ENCODE measurements at places on chromosomes 1 and 21.

- DNase-seq = no peak
Observed at GRCh38 chr1:94236630-94237290, 624 bp downstream of the ARHGAP29 start.

- DNase-seq = no peak
Observed at GRCh38 chr21:33251119-33251518, 15.0 kb upstream of the IL10RB start.

DNA sequence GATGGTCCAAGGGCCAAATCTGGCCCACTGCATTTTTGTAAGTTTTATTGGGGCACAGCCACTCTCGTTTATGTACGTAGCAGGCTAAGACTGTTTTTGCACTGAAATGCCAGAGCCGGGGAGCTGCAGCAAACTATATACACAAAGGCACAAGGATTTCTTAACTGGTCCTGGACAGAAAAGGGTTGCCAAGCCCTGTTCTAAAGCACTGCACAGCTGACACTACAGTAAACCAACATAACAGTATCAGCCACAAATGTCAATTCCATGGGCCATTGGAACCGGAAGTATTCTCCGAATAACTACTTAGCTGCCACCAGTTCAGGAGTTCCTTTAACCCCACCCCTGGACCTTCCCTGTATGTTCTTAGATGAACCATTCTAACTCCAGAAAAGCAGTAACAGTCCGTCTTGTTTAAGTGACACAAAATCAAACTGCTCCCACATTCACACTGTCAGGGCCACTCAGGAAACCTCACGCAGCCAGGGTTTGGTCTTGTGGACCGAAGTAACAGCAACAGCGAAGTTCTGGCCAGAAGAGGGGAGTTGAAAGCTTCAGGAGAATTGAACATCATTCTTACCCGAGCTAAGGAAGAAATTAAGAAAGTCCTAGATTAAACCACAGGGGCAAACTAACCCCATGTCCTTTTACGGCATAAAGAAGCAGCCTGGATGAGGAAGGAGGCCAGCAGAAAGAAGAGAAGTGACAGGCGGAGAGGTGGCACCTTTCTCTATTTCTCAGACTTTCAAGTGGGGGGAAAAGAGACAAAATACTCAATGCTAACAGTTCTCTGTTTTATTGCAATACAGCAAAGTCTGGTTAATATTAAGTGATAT, 49.2 kb downstream of the COQ8A start:
- DNase-seq = no peak

DNA sequence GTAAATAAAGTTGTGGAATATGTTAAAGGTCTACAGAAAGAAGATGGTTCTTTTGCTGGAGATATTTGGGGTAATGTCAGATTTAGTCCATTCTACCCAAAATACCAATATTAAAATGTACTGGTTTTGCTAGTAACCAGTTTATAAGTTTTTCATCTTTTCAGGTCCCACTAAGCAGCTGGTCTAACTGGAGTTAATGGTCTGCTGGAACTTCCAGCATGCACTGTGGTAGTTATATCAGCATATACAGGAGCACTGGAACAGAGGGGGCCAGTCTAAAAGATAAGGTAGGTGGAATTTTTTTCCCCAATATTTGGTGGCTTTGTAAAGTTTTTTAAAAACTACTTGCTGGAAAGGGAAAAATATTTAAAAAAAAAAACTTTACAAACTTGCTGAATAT, 3.9 kb downstream of the RABGGTB start:
- DNase-seq = no peak

GRCh38 chr21:25396135-25396711, 211.1 kb downstream of the MRPL39 start:
- peak; percentile 30 for DNase-seq

- no peak for DNase-seq
Observed at GRCh38 chr1:90704817-90705216, 12.3 kb downstream of the BARHL2 start.

DNA sequence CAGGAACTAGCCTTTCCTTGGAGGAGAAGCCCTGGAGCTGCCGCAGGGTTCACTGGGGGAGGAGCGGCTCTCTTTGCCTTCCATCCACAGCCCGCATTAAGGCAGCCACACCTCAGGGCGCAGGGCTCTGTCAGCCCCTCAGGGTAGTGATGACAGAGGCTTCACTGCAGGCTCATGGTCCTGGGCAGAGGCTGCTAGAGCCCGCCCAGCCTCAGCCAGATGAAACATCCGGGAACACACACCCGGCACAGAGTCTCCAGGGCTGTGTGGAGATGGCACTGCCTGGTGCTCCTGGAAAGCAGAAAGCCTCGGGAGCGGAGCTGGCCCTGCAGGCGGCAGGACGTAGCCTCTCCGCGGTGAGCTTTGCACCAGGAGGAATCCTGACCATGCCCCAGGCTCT, 29.4 kb upstream of the PEX10 start:
- DNase-seq = no peak

DNA sequence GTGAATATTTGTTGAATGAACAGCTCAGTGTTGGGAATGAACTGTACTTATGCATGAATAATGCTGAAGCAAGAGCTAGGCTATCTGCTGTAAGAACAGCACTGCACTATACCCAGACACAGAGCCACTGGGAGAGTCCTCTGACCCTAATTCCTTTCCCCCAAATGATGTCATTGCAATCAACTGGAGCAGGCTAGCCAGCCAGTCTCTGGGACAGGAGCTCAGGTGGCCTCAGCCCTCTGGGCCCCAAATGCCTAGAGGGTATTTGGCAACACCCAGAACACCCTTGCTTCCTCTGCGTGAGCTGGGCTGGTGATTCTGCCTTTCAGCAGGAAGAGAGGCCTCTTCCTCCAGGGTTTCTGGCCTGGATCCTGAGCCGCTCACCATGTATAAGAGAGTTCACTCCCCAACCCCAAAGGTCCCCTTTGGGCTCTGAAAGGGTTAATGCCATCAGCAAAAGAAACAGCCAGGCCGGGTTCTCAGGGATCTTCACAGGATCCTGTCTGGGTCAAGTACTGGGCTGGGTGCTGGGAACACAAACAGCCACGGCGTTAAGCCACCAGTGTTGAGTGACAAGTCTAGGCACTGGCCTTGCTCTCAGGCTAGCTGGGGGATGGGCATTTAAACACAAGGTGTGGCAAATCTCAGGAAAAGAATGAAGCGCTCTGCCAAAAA, 3.7 kb upstream of the PADI4 start:
- no peak for DNase-seq

DNA sequence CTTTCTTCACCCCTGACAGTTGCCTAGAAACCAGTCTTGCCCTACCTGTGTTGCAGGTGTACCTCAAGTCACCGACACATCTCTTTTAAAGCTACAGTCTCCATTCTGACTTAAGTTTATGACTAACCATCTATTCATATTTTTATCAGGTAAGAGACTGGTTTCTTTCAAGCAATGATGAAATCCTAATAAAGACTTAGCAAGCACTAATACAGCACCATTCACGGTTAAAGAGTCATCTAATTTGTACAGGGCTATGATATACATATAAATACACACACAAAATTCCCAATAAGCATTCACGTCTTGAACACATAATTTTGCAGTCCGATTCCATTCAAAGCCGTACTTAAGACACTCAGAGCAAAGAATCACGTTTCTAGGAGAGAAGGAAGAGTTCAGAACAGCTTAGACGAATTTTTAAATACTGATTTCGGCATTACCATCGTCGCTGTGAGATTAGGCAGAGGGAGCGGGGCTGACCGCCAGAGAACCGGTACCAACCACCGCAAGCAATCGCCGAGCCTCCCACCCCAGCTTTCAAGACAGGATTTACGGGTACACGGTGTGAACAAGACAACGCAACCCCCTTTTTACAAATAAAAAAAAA, 943 bp downstream of the ERRFI1 start:
- DNase-seq = no peak

DNA sequence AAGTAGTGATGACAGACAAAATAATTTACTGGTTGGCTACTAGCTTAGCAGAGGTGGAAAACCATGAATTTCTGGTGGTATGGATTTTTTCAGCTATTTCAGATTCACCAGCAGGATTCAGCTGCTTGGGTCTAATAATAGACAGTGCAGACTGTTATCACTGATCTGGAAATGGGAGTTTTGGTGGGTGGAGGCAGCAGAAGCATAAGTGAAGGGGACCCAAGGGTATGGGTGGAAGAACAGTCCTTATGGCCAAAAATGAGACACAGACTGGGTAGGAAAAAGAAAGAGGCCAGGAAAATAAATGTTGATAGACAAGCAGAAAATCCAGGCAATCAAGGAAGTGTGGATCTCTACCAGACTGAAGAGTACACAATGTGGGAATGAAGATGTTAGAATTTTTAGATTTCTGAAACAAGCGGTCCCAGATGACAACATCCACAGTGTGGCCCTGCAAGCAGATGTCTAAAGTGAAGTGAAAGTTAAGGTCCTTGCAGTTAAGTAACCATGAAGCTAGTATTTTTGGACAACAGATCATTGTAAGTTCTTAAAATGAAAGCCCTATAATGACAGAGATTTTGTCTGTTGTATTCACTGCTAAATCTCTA, 24.7 kb downstream of the LYST start:
- DNase-seq = no peak

DNA sequence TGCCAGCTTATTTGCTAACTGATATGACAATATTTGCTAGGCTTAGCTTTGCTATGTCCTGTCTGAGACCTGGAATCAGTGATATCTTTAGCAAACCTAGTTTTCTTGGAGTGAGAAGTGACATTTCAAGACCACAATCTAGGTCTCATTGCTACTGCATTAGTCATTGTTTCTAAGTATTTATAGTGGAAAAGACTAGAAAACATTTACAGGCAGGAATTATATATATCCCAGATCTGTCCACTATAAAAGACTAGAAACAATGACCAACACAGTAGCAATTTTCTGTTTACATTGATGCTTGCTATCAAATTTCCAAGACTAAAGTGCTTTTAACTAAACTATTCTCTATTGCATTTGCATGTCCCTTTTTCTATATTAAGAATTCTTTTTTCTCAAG, 5.0 kb upstream of the RGS18 start:
- DNase-seq = no peak

DNA sequence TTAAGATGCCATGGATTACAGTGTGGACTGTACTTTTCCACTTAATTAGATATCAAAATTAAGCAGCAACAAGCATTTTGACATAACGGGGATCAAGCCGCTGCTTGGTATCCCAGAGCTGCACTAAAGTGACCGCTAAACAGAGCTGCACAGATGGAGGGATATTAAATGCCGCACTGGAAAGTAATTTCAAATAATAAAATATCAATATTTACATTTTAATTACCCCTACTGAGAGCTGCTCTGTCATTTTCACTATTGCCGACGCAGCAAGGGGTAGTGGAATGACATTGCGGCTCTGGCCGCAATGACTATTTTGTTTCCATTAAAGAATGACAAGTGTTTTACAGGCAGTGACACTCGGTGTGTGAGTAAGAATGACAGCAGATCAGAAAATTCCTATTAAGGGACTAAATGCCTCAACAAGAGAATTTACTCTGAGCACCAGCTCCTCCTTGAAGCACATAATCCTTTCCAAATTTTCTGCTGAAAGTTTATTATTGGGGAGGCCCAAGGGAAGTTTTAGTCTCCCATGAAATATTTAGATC, 109.1 kb upstream of the USH2A start:
- DNase-seq = no peak

GRCh38 chr1:157628773-157629172, 30.9 kb upstream of the FCRL4 start:
- DNase-seq = no peak

DNA sequence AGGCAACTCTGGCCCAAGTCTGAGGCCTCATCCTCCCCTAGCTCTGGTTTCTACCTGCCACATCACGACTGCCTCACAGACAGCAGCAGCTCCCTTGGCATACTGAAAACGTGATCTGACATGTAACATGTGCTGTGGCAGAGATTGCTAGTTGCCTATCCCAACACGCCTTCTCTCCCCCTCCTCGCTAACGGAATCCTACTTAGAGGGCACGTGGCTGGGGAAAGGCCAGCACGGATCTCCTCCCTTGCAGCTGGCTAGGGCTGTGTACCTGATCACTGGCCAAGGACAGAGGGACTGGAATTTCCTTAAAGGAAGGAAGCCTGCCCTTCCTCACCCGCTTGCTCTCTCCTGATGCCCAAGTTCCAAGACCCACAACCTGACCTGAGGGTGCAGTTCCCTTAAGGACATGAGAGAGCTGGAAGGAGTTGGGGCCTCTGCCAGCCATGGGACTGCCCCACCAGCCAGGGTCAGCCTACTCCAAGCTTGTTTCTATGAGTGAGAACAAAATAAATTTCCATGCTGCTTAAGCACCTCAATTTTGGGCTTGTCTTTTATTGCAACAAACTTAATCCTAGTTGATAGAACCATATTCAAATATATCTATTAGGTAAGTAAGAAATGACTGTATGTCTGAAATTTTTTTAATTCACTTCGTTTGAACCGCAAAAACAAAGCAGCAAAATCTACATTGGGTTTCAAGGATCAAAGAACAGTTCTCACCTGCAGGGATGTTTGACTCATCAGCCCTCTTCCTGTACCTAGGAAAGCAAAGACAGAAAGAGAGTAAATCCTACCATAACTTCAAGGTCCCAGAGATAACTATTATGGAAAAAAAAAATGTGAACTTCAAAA, 7.2 kb downstream of the SETD4 start:
- no peak for DNase-seq

GRCh38 chr1:206969090-206969489, 1.2 kb downstream of the FCAMR start:
- DNase-seq = no peak

- no peak for DNase-seq
Observed at GRCh38 chr21:38196036-38196435, 60.8 kb upstream of the KCNJ15 start.

DNA sequence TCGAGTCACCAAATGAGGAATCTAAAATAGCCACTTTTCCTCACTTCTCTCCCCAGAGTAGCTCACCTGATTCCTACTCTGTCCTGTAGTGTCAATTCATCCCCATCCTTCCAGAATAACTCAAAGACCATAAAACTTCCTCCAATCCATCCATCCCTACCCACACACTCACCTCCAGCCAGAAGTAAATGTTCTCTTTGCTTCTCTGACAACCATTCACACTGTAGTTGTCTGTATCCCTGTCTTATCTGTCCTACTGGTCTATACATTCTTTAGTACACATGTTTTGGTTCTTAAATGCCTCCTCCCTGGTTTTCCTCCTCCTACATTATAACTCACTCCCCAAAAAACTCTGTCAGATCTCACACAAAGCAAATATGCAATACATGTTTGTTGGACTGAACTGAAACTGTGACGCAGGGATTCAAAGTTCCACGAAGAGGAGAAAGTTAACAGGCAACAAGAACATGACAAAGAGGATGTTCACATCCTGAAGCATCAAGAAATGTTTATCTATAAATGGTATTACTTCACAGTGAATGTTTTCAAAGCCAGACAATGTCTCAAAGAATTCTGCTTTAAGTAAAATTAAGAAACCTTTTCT, 11.0 kb downstream of the TP53BP2 start:
- no peak for DNase-seq

GRCh38 chr1:84103197-84103992, 40.7 kb upstream of the PRKACB start:
- DNase-seq = no peak

- DNase-seq = no peak
Observed at GRCh38 chr1:216617081-216617875, 106.0 kb downstream of the ESRRG start.

DNA sequence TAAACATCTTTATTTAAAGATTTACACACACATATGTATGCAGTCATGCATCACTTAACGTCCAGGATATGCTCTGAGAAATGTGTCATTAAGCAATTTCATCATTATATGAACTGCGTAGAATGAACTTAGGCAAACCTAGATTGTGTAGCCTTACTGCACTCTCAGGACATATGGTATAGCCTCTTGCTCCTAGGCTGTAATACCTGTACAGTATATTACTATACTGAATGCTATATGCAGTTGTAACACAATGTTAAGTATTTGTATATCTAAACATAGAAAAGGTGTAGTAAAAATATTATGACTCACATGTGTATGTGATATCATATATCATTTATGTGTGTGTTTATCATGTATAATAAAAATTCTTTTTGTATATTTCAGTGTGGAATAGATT, 73.2 kb upstream of the QSOX1 start:
- DNase-seq = no peak
